ENCODE measurements at places on chromosomes 3 and 15.

DNA sequence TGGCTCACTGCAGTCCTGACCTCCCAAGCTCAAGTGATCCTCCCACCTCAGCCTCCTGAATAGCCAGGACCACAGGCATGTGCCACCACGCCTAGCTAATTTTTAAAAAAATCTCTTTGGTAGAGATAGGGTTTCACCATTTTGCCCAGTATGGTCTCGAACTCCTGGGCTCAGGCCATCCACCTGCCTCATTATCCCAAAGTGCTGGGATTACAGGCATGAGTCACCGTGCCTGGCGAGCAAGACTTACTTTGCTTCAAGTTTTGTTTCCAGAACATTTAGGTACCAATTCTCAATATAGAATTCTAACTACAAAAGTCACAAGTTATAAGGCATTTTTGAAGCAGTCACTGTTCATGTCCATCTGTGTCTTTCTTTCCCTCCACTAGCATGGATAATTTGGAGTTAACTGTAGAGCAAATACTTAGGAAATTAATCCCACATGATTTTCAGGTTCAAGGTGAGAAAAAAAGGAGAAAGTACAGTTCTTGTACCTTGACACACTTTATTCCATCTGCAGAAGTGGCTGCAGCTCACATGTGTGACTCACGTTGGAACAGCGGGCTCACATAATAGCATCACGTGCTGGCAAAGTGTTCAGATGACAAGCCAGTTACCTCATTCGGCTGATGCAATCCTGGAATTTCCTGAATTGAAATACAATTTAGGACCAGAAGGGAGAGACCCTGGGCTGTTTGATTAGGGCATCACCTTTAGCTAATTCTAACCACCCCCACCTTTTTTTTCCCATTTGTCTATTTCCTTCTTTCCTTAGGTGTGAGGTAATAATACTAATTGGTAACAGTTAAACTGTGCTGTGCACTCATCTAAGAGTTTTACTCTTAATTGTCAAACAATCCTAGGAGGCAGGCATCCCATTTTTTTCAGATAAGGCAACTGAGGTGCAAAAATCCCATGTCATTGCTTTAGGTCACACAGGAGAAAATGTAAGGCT is 46.9 kb upstream of the NEDD4 start:
- peak; percentile 93 for DNase-seq

DNA sequence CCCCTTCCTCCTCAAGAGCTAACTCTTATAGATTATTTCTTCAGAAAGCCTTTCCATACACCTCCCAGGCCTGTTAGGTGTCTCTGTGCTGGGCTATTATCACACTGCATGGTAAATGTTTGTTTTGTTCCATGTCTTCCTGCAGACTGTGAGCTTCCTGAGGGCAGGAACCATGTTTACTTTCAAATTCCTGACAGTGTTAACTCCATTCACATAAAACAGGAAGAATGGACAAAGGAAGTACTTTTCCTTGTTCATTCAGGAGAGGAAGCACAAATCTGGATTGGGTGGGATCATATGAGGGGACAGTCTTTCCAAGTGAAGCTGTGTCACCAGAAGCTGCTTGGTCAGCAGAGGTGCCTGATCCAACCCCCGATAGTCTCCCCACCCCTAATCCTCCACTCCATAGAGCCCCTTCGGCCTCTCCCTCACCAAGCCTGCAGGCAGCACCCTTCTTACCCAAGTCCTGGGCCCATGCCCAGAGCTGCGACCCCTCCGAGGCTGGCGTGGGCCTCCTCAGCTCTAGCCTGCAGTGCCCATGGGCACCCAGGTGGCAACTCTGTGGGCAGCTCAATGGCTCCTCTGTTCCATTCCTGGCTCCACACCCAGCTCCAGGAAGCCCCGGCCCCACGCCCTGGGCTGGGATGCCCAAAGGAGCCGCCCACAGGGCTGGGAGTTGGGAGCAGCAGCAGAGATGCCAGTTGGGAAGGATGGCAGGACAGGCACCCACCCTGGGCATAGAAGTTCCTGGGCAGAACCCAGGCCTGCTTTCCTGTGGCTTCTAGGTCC is 6.9 kb downstream of the SHF start:
- DNase-seq = no peak

DNA sequence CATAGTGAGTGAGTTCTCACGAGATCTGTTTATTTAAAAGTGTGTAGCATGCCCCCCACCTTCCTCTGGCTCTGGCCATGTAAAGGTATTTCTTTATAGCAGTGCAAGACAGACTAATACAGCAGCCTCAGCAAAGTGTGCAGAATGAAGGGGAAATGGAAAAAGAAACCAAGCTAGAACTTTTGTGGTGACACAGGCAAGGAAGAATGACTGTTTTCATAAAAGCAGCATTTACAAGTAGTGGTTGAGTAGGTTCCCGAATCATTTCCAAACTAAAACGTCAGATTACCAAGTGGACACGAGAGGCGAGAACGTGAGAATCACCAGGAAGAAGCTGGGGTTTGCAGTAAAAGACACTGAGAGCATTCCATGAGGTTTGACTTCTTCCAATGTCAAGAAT is 100.2 kb upstream of the AKAP13 start:
- peak; percentile 4 for DNase-seq

DNA sequence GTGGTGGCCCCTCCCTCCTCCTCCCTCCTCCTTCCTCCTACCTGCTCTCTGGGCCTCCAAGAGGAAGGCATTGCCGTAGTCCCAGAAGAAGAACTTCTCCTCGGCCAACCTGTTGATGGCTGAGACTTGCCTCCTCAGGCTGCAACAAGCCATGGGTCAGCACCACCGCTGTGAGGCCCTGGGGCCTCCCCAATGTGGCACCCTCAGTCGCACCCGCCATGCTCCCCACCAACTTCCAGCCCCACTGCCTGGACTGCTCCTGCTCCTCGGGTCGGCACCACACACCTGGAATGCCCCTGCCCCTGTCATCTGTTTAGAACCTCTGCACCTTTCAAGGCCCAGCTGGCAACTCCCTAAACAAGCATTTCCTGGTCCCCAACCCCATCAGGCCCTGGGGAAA is 17.6 kb downstream of the UROC1 start:
- DNase-seq = no peak

- DNase-seq = peak; percentile 9
Observed at GRCh38 chr15:43550527-43551363, 33.3 kb downstream of the MAP1A start.

- DNase-seq = no peak
Observed at GRCh38 chr3:40057786-40058185, 248.4 kb downstream of the MYRIP start.

DNA sequence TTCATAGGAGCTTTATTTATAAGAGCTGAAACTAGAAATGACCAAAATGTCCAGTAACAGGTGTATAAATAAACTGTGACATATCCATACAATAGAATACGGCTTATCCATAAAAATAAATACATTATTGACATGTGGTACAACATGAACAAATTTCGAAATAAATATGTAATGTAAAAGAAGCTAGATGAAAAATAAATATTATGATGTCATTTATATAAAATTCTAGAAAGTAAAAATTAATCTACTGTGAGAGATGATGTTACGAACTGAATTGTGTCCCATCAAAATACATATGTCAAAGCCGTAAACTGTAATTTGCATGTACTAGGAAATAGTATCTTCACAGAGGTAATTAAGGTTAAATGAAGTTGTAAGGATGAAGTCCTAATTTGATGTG is 1104.9 kb downstream of the NSUN3 start:
- DNase-seq = no peak

DNA sequence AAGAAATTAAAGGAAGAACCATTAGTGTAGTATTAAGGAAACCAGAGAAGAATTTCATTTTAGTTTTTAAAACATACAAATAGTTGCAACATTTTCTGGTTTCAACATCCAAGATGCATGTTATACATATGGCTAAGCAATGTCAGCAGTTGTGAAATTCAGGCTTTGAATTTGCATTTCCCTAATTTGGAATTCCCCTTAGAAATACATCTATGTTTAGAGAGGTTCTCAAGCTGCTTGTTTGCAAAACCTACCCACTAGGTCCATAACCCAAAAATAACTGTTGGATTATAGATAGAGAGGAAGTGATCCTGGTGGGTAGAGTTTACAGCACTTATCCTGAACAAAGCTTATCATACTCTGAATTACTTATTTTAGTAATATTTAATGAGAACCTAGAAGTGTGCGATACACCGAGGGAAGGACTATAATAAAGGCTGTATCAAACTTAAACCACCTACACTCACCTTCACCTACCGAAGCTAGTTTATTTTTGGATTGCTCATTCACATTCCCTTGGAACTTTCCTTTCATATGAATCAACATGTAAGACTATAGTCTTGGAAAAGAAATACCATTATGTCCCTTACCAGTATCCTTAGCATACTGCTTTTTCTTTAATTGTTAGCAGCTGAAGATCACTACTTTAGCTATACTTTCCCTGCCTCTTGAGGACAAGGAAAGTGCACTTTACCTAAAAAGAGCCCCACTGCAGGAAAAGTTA is 60.6 kb downstream of the CHAC1 start:
- no peak for DNase-seq

- DNase-seq = no peak
Observed at GRCh38 chr3:128145279-128145678, 8.0 kb upstream of the EEFSEC start.

GRCh38 chr3:141603473-141604035 is 116.7 kb downstream of the RASA2 start:
- no peak for DNase-seq

DNA sequence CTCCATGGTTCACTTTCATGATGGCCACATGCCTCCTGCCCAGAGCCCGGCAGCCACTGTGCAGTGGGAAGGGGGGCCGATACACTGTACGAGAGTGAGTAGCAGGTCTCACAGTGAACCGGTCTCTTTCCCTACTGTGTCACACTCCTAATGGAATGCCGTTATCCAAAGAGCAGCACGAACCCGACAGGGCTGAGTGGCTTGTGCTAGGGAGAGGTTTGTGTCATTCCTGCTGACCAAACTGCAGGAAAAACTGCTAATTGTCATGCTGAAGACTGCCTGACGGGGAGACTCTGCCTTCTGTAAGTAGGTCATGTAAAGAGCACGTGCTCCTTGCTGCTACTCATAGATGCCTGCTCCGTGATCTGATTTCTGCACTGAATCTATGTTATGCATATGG is 105.1 kb downstream of the ARPP21 start:
- DNase-seq = no peak

- peak; percentile 88 for DNase-seq
Observed at GRCh38 chr15:38531509-38531908, 33.1 kb downstream of the RASGRP1 start.

DNA sequence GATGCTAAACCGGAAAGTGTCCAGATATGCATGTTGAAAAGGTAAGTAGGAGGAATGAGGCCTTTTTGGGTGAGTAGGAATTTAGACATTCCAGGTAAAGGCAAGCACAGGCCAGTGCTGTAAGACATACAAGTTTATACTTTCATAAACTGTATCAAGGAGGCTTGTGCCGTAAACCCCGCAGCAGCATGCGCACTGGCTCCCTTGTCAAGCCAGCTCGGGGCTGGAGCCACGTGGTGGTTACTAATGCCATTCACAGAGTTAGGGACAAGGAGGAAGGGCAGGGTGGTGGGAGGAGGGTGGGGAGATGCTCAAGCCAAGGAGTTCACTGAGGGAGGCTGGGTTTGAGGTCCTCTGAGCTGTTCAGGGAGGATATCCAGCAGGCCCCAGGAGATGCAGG is 35.8 kb downstream of the PLD1 start:
- no peak for DNase-seq

DNA sequence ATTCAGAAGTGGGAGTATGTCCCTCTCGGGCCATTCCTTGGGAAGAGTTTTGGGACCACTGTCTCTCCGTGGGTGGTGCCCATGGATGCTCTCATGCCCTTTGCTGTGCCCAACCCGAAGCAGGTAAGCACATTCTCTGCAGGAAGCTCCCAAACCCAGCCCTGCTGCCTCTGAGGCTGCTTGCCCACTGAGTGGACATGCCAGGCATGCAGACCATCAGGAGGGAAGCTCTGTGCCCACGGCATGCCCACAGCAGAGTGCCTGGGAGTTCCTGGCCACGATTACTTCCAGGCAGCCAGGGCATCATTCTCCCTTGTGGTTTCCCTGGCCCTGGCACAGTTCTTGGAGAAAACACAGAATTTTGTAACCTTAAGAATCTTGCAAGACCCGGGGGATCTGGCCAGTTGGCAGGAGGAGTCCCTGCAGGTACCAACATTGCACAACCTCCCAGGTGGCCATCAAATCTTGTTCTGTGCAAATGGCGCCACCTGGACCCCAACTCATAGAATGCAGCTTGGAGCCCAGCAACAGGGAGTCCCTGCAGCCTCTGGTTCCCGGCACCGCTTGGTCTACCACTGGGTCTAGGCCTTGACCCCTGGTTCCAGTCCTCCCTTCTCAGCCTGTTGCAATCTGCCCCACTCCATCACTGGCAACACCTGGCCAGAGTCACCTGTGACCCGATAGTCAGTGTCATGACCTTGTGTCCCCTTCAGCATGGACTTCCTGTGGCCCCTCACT is 20.4 kb downstream of the FAH start:
- DNase-seq = peak; percentile 68

- DNase-seq = no peak
Observed at GRCh38 chr3:69817988-69818387, 78.7 kb downstream of the MITF start.

DNA sequence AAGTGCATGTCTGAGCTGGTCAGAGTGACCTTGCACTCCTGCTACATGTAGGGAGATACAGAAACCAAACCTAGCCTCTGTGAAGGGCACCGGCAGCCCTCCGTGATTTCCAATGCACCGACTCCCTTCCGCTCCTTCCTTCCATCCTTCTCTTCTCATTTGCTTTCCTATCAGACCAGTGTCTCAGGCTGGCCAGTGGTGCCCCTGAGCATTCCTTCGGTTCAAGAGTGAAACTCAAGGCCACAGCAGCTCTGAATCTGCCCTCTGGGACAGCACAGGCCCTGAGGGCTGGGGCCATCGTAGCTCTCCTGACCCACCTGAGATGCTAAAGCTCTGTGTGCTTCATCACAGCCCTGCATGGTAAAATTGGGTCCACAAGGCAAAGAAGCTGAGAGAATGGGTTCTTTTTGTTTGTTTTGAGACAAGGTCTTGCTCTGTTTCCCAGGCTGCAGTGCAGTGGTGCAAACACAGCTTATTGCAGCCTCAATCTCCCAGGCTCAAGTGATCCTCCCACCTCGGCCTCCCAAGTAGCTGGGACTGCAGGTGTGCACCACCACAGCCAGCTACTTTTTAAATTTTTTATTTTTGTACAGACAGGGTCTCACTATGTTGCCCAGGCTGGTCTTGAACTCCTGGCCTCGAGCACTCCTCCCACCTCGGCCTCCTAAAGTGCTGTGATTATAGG is 2.3 kb upstream of the BMF start:
- no peak for DNase-seq

GRCh38 chr15:81271761-81272644 is 51.9 kb downstream of the STARD5 start:
- no peak for DNase-seq

GRCh38 chr3:154132777-154133375 is 11.7 kb downstream of the ARHGEF26 start:
- no peak for DNase-seq

- no peak for DNase-seq
Observed at GRCh38 chr3:116425126-116425525, 20.2 kb downstream of the LSAMP start.

GRCh38 chr3:132006605-132007204 is 28.1 kb downstream of the CPNE4 start:
- DNase-seq = peak; percentile 32

- DNase-seq = no peak
Observed at GRCh38 chr15:83203543-83203942, 4.1 kb downstream of the HDGFL3 start.
